ENCODE measurements at places on chromosomes 1 and 21. TPM values are rescaled to one million over a fixed set of nuclear protein-coding genes. Genes with fewer than 3 reads are reported as not detected.

GRCh38 chr1:244022311-244022710, 28.8 kb upstream of the ZBTB18 start:
- DNase-seq = no peak

DNA sequence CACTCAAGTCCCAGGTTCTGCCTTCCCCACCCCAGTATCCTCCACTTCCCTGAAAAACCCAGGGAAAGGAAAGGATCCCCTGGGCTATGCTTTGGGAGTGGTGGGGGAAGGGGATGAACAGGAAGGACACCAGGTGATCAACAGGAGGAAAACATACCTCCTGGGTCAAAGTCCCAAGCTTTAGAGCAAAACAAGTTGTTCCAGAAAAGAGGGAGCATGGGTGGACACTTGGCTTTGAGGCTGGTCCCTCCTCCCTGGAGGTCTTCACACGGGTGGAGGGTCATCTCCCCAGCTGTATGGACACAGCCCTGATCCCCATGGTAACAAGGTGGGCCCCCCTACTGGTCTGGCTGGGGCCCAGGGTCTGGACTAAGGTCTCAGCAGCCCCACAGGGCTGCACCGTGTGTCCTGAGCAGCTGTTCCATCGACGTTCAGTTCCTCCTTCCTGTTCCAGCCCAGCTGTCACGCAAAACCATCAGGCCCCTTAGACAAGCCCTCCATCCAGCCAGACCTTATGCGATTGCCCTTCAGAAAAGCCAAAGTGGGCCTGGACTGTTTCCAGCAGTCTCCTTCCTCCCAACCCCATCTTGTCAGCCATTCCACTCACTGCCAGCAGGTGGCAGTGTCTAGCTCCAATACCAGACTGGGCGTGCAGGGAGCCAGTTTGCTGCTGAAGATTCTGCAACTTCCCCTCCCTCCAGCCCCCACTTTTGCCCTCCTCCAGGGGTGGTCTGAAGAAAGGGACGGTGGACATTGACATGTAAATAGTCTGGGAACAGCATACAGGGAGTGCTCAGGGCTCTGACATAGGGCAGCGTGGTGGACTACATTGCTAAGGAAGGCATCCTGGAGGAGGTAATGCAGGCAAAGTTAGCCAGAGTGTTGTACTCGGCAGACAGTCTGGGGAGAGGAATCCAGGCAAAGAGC, 2.9 kb upstream of the PDZK1IP1 start:
- DNase-seq = peak; percentile 57

DNA sequence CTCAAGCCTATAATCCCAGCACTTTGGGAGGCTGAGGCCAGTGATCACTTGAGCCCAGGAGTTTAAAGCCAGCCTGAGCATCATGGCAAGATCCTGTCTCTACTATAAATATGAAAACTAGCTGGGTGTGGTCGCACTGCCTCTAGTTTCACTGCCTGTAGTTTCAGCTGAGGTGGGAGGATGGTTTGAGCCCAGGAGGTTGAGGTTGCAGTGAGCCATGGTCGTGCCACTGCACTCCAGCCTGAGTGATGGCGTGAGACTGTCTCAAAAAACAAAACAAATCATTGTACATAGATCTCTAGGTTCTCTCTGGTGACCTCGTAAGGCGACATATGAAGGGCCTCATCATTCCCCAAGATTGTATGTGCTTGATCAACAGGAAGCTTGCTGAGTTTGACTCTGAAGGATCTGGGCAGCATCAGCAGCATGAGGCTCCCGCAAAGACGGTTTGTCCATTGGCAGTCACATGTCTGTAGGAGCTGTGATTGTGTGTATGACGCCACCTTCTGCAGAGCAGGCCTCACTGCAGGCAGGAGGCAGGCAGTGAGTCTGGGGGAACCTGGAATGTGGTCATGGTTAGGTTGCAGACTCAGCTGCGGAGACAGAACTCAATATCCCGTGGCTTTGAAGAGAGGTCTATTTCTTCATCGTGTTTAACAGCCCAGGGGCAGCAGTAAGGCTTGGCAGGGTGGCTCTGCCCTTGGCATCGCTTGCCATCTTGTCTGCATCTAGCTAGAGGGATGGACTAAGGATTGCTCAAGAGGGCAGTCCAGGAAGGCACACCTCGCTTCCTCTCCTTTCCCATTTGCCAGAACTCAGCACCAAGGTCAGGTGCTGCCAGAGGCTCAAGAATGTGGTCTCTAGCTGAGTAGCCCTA, 14.0 kb downstream of the ATP5PO start:
- no peak for DNase-seq

DNA sequence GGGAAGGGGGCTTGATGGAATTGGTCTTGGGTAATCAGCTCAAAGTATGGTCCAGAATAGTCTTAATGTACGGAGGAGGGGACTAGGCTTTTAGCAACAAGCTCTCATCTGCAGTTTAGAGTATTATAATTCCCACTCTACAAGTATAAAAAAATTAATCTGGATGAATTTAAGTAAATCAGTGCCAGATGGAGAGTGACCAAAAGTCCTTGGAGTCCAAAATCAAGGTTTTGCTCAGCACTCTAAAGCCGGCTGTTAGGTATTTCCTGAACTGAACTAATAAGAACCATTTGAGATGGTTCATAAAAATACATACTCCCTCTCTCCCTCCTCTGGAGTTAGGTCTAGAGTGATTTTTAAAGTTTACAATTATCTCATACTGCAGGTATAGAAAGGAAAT, 23.7 kb downstream of the GLUL start:
- no peak for DNase-seq

GRCh38 chr1:247350587-247350986, 18.9 kb upstream of the ZNF496 start:
- no peak for DNase-seq

The VPS26C gene
- polyA plus RNA-seq = 16.3 TPM

- DNase-seq = no peak
These were observed 134.2 kb downstream of the ROR1 start for GRCh38 chr1:63908016-63908415.

- DNase-seq = peak; percentile 32
These were observed 7.2 kb upstream of the ETS2 start for GRCh38 chr21:38798481-38798882.

DNA sequence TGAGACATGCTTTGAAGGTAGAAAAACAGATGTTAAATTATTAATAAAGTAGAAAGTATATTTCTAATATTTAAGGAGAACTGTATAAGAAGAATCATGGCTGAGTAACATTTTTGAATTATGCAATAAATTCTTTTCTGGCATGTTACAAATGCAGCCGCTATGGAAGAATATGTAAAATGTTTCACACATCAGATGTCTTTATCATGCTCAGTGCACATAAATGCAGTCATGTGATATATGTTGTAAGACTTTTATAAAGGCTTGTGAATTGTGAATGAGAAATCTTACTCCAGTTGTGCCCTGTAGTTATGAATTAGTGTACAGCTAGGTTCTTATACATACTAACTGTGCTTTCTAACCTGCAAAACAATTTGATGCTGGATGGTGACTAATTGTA, 53.5 kb downstream of the LRRC8B start:
- DNase-seq = no peak

GRCh38 chr1:207342332-207342731, 20.9 kb downstream of the CD55 start:
- no peak for DNase-seq

The NPPA gene
- polyA plus RNA-seq = not detected

The DMAP1 gene
- 28.1 TPM for polyA plus RNA-seq

- DNase-seq = no peak
These were observed 102.4 kb downstream of the SLC45A1 start for GRCh38 chr1:8420318-8420717.

GRCh38 chr1:186142916-186143315, 232.1 kb downstream of the TPR start:
- DNase-seq = no peak

DNA sequence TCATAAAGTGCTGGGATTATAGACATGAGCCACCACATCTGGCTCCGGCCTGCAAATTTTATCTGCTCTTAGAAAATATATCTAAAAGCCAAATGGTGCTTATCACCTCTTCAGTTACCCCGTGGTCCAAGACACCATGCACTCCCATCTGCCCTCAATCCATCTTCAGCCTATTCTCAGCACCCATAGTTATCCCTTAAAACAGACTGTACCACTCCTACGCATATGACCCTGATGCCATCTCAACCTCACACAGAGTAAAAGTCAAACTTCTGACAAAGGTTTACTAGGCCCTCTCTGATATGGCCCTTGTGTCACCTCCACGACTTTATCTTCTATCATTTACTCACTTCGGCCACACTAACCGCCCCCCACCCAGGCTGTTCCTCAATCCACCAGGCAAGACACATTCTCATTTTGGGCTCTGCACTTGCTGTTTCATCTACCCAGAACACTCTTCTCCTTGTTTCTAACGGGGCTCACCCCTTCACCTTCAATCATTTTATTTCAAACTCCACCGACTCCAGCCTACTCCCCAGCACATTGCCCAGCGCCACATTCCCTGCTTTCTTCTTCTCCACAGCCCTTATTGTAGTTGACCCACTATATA, 33.0 kb downstream of the USP48 start:
- no peak for DNase-seq
